Urinary bladder (tissue), 4 donors: ENCODE measurements at places on chromosomes 11 and 22.

DNA sequence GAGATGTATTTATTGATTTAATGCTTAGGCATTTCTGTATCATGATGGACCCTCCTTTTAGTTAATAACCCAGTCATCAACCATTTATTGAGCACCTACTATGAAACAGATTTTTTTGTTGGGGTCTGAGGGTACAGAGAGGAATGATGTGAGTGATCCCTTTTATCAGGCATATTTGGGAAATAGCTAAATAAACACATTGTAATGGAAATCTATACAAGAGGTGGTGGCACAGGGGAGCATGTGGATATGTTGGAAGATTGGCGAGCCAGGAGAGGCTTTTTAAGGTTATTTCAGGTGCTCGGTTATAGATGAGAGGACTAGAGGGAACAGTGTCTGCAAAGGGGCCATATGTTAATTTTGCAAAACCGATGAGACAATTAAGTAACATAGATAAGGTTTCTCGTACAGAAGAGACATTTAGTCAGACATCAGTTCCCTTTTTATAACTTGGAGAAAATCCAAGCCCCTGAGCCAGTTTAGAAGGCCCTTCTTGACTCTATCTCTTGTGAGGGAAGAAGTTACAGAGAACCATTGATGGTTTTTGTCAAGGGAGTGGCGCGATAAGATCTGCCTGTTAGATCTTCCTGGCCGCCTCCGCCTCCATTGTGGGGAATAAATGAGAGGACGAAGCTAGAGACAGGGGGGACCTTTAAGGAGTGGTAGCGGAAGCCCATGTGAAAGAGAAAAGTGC is 2.0 kb downstream of the ATXN10 start:
- DNase-seq: no peak

- no peak for DNase-seq
These were observed 147.8 kb upstream of the ARHGAP20 start for GRCh38 chr11:110859998-110860397.

GRCh38 chr22:25111579-25112517 is 87.8 kb upstream of the CRYBB3 start:
- no peak for DNase-seq

- DNase-seq: no peak
These were observed 603 bp upstream of the PDGFB start for GRCh38 chr22:39245130-39246039.

GRCh38 chr22:47678636-47679287 is 916.3 kb downstream of the TBC1D22A start:
- no peak for DNase-seq

DNA sequence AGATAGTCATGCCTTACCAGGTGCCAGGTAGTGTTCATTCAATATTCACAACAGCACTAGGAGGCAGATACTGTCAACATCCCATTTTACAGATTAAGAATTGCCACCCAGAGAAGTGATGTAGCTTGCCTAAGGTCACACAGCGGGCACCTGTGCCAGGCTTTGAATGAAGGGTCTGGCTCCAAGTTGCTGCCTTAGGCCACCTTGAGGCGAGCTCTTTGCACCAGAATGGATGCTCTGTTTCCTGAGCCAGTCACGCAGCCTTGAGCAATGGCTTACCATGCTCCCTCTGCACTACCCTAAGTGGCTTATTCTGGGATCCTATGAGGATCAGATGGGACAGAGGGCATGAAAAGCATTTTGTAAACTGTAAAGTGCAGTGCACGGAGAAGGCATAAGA is 25.1 kb upstream of the TIMP3 start:
- DNase-seq: no peak

DNA sequence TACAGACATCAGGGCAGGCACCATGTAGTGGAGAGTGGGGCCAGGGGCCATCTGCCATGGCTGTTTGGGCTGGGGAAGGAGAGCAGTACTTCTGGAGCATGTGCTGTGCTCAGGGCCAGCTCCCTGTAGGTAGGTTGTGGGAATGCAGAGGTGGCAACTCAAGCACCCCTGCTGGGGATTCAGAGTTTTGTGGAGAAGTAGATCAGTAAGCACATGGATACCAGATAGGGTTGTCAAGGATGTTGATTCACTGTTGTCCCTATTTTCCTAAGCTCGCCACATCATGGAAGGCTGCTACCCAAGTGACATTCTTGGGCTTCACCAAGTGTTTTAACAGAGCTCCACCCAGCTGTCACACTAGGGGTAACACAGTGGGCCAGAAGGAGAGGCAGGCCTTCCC is 67.2 kb downstream of the BMAL1 start:
- DNase-seq: no peak

- DNase-seq: peak; percentile 63
These were observed 11.2 kb upstream of the PPP2R1B start for GRCh38 chr11:111777094-111778046.

- no peak for DNase-seq
These were observed 85.0 kb upstream of the SC5D start for GRCh38 chr11:121207485-121208115.

GRCh38 chr22:37909766-37910165 is 3.7 kb downstream of the MICALL1 start:
- no peak for DNase-seq

GRCh38 chr22:38040953-38041759 is 16.0 kb upstream of the PICK1 start:
- no peak for DNase-seq

DNA sequence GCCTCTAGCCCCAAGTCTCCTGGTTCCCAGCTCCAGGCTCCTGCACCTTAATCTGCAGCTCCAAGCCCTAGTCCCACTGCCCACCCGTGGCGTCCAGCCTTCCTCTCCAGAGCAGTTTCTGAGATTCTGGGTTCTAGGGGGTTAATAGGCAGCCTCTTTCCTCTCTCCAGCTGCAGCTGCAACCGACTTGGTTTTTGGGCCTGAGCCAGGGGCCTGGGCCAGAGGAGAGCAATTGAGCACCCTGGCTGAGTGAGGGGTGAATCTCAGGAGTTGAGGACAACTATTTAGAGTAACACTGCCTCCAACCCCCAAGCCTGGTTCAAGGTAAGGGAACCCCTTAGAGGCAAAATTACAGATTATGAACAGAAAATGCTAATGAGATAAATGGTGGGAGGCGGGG is 9.0 kb upstream of the CHRM1 start:
- no peak for DNase-seq

DNA sequence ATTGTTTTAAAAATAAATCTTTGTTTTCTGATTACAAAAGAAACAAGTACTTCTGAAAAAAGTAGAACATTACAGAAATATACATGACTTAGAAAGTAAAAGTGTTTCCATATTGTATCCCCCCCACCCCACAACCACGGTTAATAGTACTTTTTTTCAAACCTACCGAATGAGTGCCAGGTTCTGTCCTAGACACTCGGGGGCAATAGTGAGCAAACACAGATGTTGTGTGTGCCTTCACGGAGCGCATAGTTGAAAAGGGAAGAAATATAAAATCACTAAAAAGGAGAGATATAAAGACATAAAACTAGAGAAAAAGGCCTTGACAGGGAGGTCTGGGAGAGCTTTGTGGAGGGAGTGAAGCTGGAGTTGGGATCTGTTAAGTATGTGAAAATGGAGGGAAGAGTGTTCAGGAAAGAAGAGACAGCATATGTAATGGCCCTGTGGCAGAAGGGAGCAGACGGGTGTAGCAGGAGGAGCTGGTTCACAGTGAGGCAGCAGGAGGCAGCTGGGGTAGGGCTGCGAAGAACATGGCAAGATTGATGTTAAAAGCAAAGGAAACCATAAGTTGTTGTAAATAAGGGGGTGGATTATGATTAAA is 42.1 kb upstream of the ALX4 start:
- DNase-seq: no peak

- DNase-seq: no peak
These were observed 1349.8 kb upstream of the RAG2 start for GRCh38 chr11:37947821-37948220.

DNA sequence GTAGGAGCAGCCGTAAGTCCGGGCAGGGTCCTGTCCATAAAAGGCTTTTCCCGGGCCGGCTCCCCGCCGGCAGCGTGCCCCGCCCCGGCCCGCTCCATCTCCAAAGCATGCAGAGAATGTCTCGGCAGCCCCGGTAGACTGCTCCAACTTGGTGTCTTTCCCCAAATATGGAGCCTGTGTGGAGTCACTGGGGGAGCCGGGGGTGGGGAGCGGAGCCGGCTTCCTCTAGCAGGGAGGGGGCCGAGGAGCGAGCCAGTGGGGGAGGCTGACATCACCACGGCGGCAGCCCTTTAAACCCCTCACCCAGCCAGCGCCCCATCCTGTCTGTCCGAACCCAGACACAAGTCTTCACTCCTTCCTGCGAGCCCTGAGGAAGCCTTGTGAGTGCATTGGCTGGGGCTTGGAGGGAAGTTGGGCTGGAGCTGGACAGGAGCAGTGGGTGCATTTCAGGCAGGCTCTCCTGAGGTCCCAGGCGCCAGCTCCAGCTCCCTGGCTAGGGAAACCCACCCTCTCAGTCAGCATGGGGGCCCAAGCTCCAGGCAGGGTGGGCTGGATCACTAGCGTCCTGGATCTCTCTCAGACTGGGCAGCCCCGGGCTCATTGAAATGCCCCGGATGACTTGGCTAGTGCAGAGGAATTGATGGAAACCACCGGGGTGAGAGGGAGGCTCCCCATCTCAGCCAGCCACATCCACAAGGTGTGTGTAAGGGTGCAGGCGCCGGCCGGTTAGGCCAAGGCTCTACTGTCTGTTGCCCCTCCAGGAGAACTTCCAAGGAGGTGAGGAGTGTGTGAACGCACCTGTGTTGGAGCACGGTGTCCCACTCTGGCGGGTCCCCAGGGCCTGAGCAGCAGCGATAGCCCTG is at the start of gene TAGLN:
TAGLN (plus strand) TSS at position 318 of the 863 bp plus-strand sequence. CDS start 3,644 bp downstream, outside the sequence.
- DNase-seq: peak; percentile 63

DNA sequence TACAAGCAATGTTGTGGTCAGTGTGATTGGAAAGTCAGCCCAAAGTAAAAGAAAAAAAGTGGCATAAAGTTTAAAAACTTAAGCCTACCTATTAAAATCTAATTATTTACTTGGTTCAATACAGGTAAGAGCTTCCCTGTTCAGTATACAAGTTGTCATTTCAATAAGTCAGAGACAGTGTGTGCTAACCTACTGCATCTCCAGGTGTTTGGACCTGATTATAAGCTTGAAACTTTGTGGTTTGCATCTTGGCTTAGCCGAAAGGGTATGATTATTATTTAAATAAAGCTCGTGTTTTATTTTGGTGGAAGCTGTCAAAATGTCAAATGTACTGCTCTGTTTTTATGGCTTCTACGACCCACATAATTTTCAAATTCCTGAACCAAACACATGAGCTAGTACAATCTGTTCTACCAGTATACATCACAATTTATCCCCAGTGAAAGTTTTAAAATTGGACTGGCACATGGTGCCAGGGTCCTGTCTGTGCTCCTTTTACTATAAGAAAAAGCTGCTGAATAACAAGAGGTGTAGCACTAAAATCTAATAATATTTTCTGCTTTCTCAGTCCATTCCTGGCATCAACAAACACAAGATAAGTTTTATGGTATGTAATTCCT is 103.9 kb upstream of the ANO3 start:
- no peak for DNase-seq

GRCh38 chr11:1504138-1504537 is 17.6 kb upstream of the MOB2 start:
- no peak for DNase-seq

- DNase-seq: no peak
These were observed 12.2 kb downstream of the TKFC start for GRCh38 chr11:61345170-61345610.

DNA sequence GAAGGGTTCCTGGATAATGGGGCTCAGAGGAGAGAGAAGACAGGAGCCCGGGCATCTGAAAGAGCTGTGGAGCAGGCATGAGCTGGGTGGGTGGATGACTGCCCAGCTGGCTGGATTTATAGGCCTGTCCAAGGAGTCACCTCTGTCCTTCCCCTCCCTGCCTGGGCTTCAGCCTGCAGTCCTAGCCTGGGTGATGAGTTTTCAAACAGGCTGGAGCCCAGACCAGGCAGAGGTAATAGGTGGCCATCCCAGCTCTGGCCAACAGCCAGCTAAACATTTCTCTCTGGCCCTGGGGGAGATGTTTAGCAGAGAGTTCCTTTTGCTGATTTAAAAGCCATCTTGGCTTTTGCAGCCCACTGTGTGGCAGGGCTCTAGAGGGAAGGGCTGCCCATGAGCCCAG is 5.4 kb downstream of the C11orf96 start:
- no peak for DNase-seq

DNA sequence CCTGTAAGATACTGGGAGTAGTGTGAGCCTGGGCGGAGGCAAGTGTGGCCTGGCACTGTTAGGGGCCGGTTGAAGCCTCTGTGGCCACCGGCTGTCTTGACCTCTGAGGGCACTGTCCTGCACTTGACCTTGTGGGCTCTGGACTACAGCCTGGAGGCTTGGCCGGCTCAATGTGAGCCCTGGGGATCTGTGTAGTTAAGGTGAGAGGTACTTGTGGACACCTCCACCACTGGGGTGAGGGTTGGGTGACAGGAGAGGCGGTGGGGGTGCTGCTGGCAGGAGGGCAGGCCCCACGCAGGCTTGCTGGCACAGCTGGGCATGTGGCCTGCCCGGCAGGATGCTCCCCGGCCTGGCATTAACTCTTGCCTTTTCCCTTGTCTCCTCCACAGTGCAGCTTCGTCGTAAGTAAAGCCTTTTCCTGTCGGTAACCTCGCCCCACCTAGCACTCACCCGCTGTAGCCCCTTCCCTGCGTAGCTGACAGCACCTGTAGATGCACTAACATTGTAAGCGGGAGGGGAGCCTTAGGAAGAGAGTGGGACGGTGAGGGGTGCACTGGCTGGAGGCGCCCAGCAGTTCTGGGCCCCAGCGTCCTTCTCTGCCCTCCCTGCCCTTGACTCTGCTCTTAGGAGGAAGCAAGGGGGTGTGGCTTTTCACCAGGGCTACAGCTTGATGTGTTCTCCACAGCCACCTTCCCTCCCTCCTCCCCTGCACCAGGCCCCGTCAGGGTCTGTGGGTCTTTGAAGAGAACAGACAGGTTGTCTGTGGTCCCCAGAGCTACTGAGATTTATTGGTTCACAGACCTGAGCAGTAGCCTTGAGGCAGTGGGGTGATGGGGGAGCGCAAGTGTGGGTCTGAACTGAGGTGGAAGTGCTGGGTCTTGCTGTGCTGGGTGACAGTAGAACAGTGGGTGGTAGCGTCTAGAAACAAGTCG is 17.6 kb downstream of the INCENP start:
- DNase-seq: no peak

DNA sequence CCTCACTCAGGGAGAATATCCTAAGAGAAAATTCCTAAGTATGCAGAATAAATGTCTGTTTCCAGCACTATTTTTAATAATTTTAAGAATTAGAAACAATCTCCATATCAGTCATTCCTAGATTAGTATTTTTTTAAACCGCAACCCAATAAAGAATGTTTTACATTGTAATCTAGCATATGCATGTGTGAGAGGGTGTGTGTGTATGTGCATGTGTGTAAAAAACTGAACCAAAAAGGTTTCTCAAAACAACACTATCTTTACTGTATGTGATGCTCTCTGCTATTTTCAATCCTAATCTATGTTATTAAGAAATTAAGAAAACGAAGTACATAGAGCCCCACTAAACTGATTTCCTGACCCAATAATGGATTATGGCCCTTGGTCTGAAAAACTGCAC is 90.6 kb upstream of the AKIP1 start:
- no peak for DNase-seq

DNA sequence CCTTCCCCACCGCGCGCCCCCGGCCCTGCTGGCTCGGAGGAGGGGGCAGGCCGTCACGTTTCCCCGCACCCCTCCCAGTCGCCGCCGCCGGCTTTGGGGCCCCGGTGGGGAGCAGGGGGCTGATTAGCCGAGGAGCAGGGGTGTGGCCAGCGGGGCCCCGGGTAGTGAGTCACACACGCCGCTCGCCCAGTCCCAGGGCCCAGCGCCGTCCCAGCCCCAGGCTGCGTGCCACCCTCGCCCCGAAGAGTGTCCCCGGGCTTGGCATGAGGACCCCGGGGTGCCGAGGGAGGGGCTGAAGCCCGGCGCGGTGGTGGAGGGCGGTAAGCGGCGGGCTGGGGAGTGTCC is 34.4 kb downstream of the PRDM11 start:
- no peak for DNase-seq
